ENCODE measurements at places on chromosomes 3 and 15.

DNA sequence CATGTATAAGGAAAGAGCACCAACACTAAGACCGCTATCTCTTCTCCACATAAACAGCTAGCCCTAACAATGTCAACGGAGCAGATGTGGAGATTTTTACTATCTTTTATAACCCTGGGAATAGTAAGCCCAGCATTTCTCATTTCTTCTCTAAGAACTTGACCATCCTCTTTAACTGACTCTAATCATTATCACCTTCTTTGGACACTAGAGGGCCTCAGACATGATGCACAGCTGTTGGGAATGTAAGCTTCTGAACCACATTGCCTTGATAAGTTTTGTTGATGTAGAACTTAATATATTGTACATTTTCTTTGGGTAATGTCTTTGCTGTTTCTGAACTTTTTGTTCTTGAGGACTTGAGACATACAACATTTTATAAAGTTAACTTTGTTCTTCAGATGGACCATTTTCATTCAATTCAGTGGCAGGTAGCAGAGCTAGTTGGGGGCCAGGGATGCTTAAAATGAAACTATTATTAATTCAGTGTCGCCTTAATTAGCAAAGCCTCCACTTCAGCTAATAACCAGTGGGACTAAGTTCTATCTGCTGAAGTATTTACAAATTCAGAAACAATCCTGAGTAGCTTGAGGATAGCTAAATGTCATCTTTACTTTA, 9.6 kb upstream of the TAGLN3 start:
- DNase-seq, result no peak

GRCh38 chr3:88987776-88988175, 119.6 kb upstream of the EPHA3 start:
- no peak for DNase-seq

GRCh38 chr3:21274079-21274571, 476.9 kb downstream of the ZNF385D start:
- DNase-seq, result no peak

DNA sequence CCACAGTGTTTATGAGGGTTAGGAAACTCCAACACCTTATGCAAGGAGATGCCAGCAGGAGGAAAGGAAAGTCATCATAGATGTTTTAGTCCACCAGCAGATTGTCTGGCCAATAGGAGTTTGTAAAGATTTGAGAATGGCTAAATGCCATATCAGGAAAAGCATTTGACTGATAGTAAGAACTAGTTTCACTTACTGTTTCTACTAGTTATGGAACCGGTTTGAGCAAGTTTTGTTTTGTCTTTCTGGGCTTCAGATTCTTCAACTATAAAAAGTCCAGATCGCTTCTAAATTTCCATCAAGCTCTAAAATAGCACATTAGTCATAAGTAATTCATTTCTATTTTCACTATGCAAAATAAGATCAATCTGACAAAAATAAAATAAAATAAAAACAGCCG, 254.8 kb upstream of the TMCO5A start:
- DNase-seq, result no peak

DNA sequence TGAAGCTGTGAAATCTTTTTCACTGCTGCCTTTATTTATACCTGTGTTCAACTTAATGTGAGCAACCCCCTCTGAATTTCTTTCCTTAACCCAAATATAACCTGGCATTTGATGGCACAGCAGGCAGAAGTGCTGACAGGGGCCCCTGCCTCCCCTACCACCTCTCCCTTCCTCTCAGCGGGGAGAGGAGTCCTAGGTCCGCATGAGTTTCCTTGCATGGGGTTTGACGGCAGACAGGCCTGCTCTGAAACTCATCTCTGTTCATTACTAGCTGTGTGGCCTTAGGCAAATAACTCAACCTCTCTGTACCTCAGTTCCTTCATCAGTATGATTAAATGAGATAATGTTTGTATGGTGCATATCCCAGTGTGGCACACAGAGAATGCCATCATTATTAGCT, 79.7 kb downstream of the SEC22A start:
- no peak for DNase-seq

GRCh38 chr15:31501536-31502157, 175.0 kb downstream of the KLF13 start:
- no peak for DNase-seq

DNA sequence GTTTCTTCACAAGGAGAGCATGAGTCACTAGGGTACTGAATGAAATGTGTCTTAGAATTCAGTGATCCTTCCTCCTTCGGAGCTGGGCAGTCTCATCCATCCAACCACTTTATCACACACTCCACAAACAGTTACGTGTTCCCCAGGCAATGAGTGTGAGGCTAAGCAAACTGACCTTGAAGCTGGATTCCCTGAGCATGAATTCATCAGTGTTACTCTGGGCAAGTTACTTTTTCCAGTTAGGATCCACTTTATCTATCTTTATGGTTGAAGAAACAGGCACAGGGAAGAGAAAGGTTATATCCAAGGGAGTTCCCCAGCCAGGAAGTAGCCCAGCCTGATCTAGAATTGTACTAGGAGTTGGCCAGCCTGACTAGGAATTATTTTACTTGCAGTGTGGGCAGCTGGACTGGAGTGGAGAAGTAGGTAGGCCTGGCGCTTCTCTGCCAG, 17.1 kb upstream of the GCNT3 start:
- DNase-seq, result no peak

GRCh38 chr3:112984485-112984884, 6.3 kb upstream of the GTPBP8 start:
- DNase-seq, result no peak

GRCh38 chr15:42083605-42083908, 10.8 kb downstream of the PLA2G4D start:
- no peak for DNase-seq

- DNase-seq, result no peak
Observed at GRCh38 chr3:126415661-126416591, 21.2 kb downstream of the CFAP100 start.

DNA sequence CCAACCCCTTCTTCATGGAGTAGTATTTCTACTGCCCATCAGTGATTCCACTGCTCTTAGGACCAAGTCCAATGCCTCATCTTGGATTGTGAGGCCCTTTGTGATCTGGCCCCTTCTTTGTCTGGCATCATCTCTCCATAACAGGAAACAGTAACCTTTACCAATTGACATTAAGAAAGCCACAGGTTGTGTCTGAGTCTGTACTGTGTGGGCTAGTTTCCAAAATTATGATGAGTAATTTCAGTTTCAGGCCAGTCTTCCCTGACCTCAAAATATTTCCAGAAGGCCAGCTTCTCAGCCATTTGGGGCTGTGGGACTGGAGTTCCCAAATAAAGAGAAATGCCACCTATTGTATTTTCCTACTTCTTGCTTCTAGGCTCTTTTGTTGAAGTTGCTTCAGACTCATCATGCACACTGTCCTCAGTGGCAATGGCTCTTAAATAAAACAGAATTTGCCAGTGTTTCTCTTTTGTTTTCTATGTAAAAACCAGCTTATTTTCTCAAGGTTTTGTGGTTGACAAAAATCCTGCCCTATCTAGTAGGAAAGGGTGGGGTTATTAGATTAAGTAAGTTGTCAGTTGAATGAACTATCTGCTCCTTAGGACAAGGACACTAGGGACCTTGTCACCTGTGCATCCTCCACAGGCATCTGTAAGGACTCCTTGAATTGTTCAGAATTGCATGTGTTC, 47.0 kb upstream of the ACKR4 start:
- no peak for DNase-seq

DNA sequence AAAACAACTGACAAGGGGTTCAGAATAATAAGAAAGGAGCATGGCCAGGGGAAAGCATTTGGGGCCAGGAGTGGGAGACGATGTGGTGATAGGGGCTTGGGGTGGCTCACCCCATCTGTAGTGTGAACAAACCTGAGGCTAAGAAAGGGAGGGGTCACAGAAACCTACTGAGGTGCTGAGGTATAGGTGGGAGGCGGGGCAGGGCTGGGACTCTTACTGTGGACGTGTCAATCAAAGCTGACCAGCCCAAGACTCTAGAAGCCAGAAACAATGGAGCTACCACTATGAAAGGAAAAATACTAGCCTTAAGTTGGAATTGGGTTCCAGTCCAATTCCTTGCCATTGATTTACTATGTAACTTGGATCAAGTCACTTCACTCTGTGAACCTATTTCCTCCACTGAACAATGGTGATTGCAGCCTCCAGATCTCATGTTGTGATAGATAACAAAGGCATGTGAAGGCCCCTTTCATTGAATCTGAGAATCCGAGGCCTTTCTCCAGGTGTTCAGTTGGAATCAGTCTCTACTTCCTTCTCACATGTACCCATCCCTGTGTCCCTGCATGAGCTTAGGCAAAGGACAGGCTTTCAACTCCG, 260.9 kb upstream of the HES1 start:
- DNase-seq, result no peak

DNA sequence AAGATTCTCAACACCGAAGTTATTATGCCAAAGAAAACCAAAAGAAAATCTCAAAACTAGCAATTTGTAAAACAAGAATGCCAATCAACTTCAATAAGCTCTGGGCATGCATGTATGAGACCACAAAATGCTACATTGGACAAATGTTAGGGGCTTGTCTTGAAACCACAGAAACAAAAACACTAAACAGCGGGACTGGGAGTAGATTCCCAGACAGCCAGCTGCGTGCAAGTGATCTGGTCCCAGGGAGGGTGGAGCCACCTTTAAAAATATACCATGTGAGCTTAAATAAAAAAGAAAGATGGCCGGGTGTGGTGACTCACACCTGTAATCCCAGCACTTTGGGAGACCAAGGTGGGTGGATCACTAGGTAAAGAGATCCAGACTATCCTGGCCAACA, 163.6 kb upstream of the PRICKLE2 start:
- DNase-seq, result no peak

DNA sequence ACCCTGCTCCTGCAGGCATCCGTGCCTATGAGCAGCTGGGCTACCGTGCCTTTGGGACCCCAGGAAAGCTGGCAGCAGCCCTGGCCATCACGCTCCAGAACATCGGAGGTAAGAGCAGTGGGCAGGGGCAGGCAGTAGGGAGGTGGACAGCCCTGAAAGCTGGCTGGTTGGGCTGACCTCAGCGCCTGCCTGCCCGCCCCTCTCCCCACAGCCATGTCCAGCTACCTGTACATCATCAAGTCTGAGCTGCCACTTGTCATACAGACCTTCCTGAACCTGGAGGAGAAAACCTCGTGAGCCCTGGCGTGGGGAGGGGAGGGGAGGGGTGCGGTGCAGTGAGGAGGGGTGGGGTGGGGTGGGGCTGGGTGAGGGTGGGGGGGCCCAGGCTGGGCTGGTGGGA, 10.5 kb downstream of the SLC38A3 start:
- DNase-seq, result no peak

GRCh38 chr3:4320096-4320911, 17.1 kb downstream of the SETMAR start:
- DNase-seq, result no peak

DNA sequence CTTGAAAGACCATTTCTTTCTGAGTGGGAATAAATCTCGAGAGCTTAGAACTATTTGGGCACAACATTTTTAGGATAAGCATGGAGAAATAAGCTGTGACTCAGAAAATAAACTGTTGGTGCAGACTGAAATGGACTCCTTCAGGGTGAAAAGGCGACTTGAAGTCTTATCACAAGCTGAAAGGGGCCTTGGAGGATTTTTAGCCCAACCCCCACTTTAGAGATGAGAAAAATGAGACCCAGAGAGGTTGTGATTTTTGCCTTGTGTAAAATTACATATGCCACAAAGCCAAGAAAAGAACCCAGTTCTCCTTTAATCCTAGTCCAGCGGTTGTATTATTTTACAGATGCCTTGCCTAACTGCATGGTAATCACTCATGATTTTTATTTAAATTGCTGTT, 1.5 kb downstream of the ATP1B3 start:
- no peak for DNase-seq

DNA sequence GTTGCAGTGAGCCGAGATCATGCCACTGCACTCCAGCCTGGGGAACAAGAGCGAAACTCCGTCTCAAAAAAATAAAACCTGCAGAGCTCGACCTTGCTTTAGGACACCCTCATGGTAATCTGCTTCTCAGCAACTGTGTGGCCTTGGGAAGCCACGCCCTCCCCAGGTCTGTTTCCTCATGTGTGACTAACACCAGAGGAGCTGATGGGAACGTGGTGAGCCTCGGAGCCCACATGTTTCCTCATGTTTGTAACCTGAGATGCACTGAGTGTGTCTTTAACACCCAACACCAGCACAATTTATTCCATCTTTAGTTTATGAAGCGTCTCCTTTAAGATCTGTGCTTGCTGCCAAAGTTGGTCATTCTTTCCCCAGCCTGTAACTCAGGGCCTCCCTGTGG, 142.8 kb downstream of the OCA2 start:
- no peak for DNase-seq

GRCh38 chr15:57495554-57496165, 96.0 kb upstream of the MYZAP start:
- DNase-seq, result no peak

- no peak for DNase-seq
Observed at GRCh38 chr15:63495343-63495742, 9.1 kb upstream of the USP3 start.

- DNase-seq, result no peak
Observed at GRCh38 chr3:71489315-71489761, 94.2 kb downstream of the FOXP1 start.

- DNase-seq, result no peak
Observed at GRCh38 chr3:24476871-24477656, 17.6 kb downstream of the THRB start.

- no peak for DNase-seq
Observed at GRCh38 chr3:126258670-126259069, 78.3 kb upstream of the ALDH1L1 start.

DNA sequence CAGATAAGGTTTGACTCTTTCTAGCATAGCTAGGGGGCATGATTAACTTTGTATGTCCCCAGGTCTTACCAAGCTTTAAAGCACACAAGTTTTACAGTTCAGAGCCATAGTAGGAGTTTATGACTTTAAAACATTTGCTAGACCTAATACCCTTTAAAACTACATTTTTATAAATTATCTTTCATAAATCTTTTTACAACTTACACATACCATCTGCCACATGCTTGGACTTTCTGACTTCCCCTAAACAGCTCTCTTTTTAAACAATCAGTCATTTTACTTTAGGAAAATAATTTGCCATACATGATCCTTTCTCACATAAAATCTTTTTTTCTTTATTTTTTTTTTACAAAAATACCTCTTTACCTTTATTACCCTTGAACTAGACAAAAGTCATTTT, 735.3 kb upstream of the CADM2 start:
- DNase-seq, result no peak

GRCh38 chr3:120420360-120420759, 30.4 kb downstream of the FSTL1 start:
- DNase-seq, result no peak

GRCh38 chr15:99753066-99753465, 19.8 kb upstream of the LYSMD4 start:
- DNase-seq, result no peak

- DNase-seq, result no peak
Observed at GRCh38 chr3:100580147-100580546, 29.3 kb upstream of the ADGRG7 start.

Measured in activated CD8-positive, alpha-beta memory T cell treated with anti-CD3 and anti-CD28 coated beads for 1 hour (primary cell).